Caudate nucleus (tissue), 63 donors: ENCODE measurements at places on chromosomes 7 and 10.

DNA sequence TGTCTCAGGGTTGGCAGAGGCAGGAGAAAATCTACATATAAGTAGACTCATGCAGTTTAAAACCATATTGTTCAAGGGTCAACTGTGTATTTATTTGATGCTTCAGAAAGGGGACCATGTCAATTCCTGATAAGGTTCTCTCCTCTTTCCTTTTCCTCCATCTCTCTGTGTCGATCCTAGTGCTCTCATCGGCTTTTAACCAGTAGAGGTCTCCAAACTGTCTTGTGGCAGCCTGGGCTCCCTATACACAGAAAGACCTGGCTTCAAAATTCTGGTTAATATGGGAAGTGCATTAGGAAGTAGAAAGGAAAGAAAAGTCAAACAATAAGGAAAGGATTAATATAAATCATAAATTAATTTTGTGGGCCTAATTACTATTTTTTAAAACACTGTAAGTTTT, 304.4 kb upstream of the C7orf33 start:
- DNase-seq: no peak

DNA sequence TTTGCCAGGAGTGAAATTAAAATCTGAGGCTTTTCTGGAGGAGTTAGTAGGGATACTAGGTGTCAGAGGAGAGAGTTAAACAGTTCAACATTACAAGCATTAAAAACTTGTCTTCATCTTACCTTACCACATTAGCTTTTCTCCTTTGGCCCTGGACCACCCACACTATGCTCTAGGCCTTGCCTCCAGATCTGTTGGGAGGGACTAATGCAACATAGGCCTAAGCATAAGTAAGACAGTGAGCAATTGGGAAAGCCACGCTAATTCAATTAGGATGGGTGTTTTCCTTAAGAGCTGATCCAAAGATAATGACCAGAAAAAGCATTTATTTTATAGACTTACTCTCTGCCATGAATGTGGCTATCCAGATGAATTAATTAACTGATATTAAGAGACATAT, 158.9 kb downstream of the ELMO1 start:
- no peak for DNase-seq

GRCh38 chr7:42253316-42253715, 16.3 kb upstream of the GLI3 start:
- no peak for DNase-seq

DNA sequence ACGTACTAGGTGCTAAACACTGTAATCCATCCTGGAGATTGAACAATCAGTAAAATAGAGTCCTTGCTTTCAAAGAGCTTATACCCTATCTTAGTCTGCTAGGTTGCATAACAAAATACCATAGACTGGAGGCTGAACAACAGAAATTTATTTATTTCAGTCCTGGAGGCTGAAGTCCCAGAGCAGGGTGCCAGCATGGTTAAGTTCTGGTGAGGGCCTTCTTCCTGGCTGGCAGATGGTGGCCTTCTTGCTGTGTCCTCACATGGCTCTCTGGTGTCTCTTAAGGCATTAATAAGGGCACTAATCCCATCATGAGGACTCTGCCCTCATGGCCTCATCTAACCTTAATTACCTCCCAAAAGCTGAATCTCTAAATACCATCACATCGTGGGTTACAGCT, 43.1 kb upstream of the ICA1 start:
- no peak for DNase-seq

- DNase-seq: no peak
Measured at GRCh38 chr10:110273474-110273873, 31.2 kb downstream of the SMNDC1 start.

DNA sequence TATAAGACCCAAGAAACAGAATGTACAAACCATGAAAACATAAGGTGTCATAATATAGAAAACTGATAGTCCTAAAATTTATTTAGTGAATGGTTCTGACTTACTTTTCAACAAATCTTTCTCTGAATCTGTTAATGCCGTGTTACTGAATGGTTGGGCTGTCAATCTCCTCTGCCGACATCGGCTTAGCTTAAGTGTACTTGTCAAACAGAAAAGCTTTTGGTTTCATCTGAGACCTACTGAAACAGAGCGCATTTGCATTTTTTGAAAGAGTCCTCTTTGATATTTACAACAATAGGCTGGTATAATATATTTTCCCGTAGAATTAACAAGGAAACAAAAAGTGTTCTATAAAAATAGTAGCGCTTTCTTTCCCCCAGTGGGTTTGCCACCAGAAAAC, 120.9 kb upstream of the ZNF804B start:
- DNase-seq: no peak

DNA sequence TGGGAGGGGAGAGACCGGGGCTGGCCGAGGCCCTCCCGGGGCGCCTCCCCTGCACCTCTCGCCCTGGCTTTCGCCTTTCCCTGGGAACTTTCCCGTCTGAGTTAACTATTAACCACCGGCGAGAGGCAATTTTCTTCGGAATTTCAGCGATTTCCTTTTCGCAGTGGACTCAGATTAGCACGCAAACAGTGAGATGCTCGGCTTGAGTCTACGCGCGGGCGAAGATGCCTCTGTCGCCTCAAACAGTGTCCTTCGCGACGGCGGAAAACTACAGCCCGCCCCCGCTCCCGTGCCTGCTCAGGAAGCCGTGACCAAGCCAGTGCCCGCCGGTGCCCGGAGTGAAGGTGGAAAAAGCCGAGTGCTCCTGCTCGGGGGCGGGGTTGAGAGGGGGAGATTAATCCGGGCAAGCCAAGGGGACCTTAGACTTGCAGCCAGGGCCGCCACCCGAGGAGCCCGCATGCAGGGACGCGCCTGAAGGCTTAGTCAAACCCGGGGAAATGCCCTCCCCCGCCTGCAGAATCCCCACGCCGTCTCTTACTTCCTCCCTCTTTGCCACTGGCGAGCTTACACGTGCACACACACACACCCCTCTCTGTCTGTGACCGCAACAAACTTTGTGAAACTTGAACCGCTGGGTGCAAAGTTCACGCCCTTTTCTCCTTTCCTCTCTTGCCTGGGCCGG, 14.5 kb upstream of the PAX2 start:
- DNase-seq: no peak

- no peak for DNase-seq
Measured at GRCh38 chr10:78170026-78170475, 136.4 kb downstream of the RPS24 start.

DNA sequence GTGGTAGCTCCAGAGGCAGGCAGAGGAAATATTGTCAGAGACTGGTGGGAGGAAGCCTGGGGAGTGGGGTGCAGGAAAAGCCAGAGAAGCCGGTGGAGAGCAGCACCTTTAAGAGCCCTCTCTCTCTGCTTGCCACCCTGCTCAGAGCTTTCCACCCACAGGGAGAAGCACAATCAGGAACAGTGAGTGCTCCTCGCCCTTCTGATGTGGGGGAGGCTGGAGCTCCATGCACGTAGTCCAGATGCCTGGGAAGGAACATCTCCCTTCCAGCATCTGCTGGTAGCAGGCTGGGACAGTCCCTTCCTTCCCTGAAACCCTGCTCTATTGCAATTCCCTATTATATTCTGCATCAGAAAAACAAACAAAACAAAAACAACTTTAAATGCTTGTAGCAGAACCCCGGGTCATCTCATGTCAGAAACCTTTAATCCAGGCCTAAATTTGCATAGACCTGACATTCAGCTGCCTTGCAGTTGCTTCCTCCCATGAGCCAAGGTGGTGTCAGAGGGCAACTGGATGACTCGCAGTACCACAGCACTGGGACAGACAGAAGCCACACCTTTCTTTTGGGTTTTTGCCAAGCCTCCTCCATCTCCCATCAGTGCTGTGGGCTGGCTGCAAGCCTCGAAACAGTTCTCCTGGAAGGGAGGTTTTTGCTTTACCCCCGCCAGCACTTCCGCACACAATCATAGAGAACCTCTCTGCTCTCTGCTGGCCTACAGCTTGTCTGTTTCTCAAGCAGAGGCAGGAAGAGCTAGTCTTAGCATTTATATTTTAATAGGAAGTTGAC, 13.1 kb downstream of the AVPI1 start:
- DNase-seq: no peak
